ENCODE measurements at places on chromosomes 11 and 22.

- no peak for DNase-seq
Observed at GRCh38 chr11:2940147-2940920, 11.1 kb upstream of the PHLDA2 start.

GRCh38 chr11:69892237-69892985 lies 73.2 kb upstream of the FGF3 start:
- DNase-seq, result no peak

DNA sequence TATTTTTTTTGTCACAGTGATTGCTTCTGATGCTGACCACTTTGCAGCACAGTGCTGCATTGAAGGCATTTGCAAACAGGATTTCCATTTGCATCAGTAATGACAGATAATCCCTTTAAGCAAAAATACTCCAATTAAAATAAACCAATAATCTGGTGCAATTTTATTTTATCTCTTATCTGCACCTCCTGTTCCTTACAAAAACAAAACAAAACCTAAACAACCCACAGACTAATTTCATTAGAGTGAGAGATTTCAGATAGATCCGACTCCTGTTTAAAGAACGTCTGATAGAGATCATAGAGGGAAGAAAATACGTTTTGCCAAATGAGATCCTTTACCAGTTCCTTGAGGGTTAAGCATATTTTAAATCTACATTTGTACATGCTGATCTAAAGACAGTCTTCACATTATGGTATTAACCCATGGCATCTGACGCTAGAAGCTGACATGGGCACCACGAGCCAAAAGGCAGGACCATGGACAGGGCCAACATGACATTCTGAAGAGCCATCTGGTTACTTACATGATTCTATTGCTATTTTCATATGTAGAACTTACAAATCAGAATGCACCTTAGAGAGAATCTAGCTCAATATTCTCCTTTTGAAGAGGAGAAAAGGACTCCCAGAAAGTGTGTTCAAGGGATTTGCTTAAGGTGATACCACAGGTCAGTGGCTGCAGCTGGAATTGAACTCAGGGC lies 286.2 kb upstream of the NARS2 start:
- no peak for DNase-seq

- DNase-seq, result no peak
Observed at GRCh38 chr22:37428649-37429586, 1.6 kb upstream of the ELFN2 start.

GRCh38 chr11:79200398-79201070 lies 240.3 kb downstream of the TENM4 start:
- DNase-seq, result no peak

DNA sequence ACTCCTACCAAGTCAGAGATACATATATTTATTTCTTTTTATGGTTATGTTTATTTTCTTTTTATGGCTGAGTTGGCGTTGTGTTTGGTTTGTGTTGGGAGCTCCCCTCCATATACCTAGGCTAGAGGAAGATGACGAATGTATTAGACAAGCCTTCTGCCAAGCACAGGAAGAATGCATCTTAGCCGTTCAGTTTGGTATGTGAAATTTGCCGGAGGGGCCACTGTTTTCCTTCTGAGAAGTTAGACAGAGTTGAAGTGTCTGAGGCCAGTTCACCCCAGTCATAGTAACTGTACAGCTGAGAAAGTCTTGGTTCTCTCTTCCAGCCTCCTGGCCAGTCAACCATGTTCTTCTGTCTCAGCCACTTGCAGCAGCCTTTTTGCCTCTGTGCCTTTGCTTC lies 29.8 kb downstream of the TEAD1 start:
- DNase-seq, result no peak

- no peak for DNase-seq
Observed at GRCh38 chr11:68946416-68947090, 34.2 kb downstream of the MRGPRD start.

GRCh38 chr11:102614485-102614884 lies 10.6 kb downstream of the MMP20 start:
- no peak for DNase-seq

All from cortex of kidney (tissue), 1 donor.